Karpas-422 (cell line): ENCODE measurements at places on chromosomes 4 and X.
A peak's percentile ranks its signal among the peaks of the same experiment; 100 is the strongest.

DNA sequence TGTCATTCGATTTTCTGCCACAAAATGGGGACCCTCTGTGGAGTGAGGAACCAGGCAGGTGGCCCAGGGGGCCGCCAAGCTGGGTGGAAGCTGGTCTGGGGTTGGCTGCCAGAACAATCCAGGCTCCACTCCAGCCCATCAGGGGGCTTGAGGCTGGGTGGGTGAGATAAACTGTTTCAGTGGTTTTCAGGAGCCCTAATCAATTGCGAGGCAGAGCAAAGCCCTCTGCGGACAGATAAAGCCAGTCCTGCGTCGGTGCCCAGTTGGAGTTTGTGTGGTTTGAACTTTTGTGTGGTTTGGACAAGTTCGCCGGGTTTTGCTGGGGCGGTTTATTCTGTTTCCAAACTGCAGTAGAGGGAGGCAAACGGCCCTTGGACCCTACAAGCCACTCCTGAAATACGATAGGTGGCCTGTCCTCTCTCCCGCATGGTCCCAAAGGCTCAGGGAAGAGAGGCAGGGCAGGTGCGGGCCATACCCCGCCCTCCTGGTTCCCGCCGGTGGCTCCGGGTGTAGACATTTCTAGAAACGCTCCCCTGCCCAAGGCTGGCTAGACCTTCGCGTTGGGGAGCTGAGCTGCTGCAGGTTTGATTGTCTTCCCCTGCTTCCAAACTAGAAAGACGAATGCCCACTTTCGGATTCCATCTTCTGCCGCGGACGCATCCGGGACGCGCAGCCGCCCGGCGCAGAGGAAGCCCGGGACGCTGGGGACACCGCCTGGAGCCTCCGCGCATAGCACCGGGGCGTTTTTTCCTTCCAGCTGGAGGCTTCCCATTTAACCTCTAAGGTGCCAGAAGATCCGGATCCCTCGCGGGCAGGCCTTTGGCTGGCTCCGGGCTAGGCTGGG is 169.0 kb upstream of the BCOR start:
- DNase-seq, result no peak

DNA sequence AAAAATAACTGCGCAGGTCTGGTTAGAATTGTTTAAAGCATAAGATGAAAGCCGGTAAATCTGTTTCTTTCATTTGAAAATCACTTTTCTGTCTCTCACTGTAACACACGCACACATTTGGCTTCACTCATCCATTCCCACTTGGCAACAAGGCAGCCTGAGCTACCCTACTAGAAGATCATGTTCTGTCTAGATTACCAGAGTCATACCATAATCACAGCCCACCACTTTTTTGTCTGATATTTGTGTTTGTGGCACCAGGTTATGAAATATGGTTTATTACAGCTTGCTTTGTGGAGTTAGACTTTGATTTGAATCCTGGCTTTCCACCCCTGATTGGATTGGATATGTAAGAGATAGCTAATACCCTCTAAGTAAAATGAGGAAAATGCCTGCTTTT is 2.2 kb downstream of the USO1 start:
- no peak for DNase-seq

DNA sequence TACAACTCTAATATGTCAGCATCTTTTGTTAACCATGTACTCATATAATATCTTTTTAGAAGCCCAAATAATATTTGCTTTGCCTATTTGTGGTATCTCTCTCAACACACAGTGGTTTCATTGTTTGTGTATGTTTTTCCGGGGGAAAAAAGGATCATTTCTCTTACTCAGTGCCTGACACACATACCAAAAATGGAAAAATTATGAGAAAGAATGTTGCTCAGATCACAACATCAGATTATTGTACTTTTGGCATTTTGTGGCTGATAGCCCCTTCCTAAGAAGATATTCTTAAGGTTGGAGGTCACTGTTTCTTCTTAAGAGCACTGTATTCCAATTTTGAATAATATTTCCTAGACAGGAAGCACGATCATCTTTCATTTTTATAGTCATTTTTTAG is 93.6 kb downstream of the PDLIM5 start:
- DNase-seq, result no peak

DNA sequence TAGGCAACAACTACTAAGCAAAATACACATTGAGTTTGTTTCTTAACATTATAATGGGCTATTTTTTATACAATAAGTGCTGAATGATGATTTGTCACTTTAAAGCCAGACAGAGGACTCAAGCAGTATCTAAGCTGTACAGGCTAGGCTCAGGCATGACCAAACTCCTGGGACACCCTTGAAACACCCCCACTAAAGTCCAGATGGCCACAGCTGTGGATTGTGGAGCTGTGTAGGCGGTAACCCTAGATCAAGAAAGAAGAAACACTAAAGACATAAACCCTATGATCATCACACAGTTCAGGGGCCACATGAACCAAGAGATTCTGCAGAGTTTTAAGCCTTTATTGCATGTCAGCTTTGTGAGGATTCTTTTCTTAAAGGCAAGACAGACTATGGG is 25.1 kb downstream of the TAB3 start:
- DNase-seq, result no peak

GRCh38 chrX:52368368-52369055 is at the start of gene XAGE2:
Gene XAGE2 (plus strand): TSS chrX:52369021. CDS start chrX:52370015, 994 bp downstream.
- DNase-seq, result no peak

DNA sequence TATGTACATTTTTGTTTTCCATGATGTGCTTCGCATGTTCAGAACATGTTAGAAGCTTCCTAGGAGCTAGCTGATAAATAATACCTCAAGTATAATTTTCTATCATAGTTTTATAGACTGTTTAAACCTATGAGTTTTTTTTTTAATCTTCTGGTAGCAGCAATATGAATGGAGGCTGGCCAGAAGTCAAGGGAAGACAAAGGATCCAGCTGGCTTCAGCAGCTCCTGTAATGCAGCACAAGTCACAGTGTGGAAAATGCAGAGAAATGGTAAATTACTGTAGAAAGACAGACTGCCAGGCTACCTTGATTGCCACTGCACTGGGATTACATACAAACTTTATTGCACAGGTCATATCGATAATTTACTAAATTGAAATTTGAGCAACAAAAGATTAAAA is 537.9 kb downstream of the IQCM start:
- DNase-seq, result no peak

GRCh38 chr4:110795971-110796370 is 173.1 kb upstream of the PITX2 start:
- no peak for DNase-seq

DNA sequence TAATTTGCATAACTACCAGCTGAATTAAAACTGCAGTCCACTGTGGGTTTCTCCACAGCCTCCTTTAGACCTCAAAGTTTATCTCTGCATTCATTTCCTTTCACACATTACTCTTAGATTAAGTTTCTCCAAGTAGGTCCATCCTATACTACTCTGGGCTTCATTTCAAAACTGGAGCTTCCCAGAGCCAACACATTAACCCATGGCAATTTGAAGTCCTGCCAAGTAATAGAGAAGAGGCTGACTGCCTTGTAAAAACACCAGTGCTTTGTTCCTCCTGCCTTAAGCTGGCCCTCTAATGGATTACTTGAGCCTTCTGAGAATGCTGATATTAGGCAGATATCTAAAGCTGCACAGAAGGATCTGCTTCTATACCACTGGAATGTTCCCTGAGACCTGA is 997.2 kb upstream of the SLIT2 start:
- DNase-seq, result no peak

DNA sequence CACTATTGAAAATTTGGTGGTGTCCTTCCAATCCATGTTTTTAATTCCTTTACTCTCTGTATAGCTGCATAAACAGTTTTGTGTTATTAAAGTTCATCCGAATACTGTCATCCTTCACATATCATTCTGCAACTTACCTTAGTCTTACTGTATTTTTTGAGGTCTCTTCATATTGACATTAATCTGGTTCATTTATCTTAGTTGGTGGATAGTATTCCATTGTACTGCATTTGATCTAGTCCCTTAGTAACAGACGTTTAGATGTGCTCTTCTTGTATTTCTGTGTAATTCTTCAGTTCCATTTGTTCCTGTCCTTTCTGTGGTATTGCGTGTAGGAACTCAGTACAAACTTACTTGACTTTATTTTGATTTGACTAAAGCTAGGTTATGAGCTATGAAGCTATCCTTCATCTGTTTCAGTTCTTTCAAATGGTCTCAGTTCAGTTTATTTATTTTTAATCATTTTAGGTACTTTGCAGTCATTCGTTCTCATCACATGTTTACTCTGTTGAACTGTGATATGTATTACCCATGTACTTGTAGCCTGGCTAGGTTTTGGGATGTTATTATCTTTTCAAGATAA is 41.3 kb downstream of the RAPGEF2 start:
- no peak for DNase-seq

DNA sequence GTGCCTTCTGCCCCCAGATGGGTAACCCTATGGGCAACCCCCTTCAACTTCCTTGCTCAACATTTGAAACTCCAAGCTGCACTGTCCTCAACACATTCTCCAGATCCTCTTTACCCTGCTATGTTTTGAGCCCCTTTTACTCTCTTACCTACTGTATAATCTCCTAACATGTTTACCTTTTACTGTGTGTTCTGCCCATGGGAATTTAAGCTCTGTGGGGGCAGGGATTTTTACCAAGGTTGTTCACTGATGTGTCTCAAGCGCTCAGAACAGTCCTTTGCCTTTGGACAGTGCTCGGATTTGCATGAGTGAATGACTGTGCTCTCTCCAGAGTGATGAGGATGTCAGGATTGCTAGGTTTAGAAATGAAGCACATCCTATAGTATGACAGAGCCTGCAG is 53.2 kb downstream of the SORBS2 start:
- DNase-seq, result no peak

DNA sequence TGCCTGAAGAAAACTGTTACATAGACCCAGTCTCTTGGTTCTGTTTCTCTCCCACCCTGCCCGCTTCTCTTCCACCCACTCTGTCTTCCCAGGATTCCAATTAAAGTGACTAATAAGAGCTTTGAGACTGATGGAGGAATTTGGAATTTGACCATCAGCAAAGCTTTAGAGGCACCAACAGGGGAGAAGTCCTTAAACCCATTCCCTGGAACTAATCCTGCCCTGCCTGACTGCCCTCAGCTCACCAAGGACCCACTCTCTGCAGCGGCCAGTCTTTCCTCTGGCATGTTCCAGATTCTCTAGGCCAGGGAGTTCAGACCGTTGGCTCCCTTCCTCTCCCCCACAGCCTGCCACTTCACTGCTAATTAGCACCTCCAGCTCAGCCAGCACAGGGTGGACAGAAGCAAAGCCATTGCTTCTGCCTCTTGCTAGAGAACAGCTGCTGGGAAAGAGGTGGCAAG is 23.9 kb downstream of the SCD5 start:
- peak; percentile 35 for DNase-seq

- DNase-seq, result no peak
Observed at GRCh38 chrX:120136128-120136527, 20.4 kb upstream of the RHOXF1 start.

- DNase-seq, result peak; percentile 74
Observed at GRCh38 chr4:2837904-2838496, 5.6 kb upstream of the ADD1 start.

- no peak for DNase-seq
Observed at GRCh38 chrX:2829469-2830246, 928 bp downstream of the GYG2 start.

DNA sequence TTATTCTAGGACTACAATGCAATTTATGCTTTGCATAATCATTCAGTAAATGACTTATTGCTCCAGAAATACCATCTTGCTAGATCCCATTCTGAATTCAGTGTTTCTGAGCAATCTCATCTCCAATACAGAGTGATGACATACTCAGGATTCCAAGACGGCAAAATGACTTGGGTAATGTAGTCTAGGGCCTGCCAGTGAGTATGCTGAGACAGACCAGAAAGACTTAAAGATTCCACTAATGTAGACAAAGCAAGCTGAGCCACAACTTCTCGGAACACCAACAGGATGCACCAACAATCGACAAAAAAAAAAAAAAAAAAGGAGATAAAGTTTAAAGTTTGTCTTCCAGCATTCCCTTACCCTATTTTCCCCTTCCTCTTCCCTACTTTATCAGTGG is 919 bp upstream of the SEC24B start:
- peak; percentile 55 for DNase-seq

DNA sequence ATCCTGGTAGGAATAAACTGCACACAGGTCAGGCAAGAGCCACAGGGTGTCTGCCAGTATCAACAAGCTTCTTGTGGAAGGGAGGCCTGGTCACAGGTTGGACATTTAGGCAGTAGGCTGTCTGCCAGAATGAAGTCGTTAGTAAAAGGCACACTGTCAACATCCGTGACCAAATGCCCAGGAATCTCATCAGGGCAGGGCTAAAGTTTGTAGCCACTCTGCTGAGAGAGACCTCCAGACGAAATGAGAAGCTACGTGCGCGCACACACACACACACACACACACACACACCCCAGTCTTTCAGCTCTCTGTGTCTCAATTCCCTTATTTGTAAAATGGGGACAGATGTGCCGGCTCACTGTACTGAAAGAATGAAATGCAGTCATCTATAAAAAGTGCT is 408.7 kb upstream of the ZFP42 start:
- no peak for DNase-seq

GRCh38 chr4:14000091-14000814 is 372.7 kb upstream of the BOD1L1 start:
- no peak for DNase-seq

GRCh38 chr4:38324861-38325628 is 339.0 kb upstream of the KLF3 start:
- DNase-seq, result no peak

- DNase-seq, result no peak
Observed at GRCh38 chr4:37667197-37668100, 18.7 kb downstream of the RELL1 start.

- DNase-seq, result no peak
Observed at GRCh38 chr4:2943364-2944090, 19.7 kb downstream of the NOP14 start.

- no peak for DNase-seq
Observed at GRCh38 chrX:48751343-48751742, 10.2 kb upstream of the GLOD5 start.

DNA sequence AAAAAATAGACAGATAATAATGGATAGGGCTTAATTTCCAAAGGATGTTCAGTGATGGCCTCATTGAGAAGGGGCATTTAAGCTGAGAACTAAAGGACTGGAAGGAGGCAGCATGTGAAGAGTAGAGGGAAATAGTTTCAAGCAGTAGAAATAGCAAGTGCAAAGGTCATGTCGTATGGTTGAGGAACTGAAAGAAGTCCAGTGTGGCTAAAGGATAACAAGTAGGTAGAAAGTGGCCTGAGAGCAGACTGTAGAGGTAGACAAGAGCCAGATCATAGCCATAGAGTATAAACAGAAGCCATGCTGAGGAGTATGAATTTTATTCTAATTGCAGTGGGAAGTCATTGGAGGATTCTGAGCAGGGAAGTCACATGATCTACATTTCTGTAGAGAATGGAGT is 72.3 kb downstream of the GRIA3 start:
- DNase-seq, result no peak

GRCh38 chr4:94126669-94127068 is 81.0 kb upstream of the SMARCAD1 start:
- peak; percentile 42 for DNase-seq

DNA sequence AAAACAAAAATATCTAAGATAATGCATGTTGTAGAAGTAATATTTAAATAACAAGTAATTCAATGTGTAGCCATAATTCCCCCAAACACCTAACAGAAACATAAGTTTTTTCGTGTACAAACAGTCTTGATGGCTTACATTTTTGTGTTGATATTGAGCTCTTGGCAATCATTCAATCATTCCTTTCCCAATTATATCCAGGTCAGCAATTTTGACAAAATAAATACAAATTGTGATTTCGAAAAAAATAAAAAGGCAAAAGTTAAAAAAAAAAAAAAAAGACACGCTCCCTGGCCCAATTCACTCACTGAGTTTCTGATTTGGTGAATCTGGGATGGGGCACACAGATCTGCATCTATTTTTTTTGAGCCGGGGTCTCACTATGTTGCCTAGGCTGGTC is 187.6 kb upstream of the GPC4 start:
- DNase-seq, result no peak
